ENCODE measurements at places on chromosomes 6 and 20. TPM values are rescaled to one million over a fixed set of nuclear protein-coding genes. Genes with fewer than 3 reads are reported as not detected.

The EBF4 gene
- total RNA-seq = 4.8 TPM

The COL19A1 gene
- 1.5 TPM for total RNA-seq

The CRISP3 gene
- not detected for total RNA-seq

The MATN4 gene
- not detected for total RNA-seq

The ALDH5A1 gene
- total RNA-seq = 2.0 TPM

The ZBTB12 gene
- 0.70 TPM for total RNA-seq
